ENCODE measurements at places on chromosomes 2 and 18.
A peak's percentile ranks its signal among the peaks of the same experiment; 100 is the strongest.

DNA sequence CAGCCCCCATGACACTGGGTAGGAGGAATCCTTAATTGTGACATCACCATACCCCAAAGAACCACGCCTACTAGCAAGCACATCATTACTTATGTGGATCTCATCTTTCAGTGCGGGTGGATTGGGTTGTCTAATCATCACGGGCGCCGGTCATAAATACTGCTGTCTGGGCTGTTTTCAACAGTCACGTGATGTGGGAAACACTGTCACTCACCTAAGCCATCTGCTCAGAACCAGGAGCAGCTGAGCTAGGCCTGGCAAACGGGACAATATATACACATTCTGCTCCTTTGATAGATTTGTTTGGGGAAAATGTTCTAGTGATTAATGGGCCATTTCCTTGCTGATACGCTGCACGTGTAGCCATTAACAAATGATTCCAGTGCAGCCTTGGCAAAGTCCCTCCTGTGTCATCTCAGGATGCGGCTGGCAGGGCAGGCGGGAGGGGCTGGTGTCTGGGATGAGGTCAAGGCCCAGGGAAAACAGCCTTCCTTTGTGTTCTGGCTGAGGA, 145.9 kb upstream of the COPS8 start:
- no peak for DNase-seq

DNA sequence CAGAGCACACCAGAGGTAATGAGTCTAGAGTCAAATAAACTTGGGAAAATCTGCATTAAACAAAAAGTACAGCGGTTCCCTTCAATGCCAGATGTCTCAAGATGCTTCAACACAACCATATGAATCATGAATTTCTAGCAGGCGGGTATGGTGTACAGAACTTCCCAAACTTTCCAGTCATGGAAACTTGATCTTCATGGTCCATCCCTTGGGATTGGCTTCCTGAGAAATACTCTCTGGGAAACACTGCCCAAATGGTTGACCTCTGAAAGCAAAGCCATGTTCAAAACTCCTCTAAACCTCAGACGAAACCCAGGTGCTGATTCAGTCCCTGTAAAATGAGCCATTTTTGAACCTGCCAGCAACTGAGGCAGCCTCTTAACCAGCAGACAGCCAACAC, 16.4 kb upstream of the TMEM247 start:
- no peak for DNase-seq

GRCh38 chr2:100865816-100866460, 46.0 kb downstream of the NPAS2 start:
- no peak for DNase-seq

DNA sequence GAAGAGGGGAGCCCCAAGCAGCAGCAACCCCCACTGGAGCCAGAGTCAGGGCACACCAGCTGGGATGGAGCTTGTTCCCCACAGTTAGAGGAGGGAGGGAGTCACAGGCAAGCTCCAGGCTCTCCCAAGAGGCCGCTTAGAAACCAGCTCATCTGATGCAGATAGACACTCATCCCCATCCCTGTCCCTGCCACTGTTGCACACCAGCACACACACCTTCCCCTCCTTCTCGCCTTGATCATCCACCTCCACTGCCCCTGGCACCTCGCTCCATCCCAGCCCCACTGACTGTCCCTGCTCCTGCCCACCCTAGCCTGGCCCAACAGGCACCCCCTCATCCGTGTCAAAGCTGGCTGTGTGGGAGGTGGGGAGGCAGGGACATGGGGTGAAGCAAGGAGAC, 1.5 kb upstream of the RUFY4 start:
- no peak for DNase-seq

DNA sequence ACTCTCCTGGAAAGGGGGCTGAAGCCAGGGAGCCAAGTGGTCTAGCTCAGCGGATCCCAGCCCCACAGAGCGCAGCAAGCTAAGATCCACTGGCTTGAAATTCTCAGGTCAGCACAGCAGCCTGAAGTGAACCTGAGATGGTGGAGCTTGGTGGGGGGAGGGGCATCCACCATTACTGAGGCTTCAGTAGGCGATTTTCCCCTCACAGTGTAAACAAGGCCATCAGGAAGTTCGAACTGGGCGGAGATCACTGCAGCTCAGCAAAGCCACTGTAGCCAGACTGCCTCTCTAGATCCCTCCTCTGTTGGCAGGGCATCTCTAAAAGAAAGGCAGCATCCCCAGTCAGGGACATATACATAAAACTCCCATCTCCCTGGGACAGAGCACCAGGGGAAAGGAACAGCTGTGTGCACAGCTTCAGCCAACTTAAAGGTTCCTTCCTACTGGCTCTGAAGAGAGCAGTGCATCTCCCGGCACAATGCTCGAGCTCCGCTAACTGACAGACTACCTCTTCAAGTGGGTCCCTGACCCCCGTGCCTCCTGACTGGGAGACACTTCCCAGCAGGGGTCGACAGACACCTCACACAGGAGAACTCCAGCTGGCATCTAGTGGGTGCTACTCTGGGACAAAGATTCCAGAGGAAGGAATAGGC, 282.3 kb upstream of the EPC2 start:
- DNase-seq: no peak

GRCh38 chr2:73135236-73135635, 22.5 kb upstream of the RAB11FIP5 start:
- no peak for DNase-seq

DNA sequence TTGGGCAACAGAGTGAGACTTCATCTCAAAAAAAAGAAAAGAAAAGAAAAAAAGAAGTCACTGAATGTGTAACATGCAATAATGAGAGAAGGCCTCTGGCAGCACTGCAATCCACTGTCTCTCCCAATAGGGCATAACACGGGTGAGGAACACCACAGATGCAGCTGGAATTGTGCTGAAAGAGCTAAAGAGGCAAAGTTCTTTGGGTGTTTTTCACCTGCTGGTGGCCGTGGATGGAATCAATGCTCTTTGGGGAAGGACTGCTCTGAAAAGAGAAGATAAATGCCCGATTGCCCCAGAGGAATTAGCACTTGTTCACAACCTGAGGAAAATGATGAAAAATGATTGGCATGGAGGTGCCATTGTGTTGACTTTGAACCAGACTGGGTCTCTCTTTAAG, 31.0 kb upstream of the CYBRD1 start:
- DNase-seq: no peak

DNA sequence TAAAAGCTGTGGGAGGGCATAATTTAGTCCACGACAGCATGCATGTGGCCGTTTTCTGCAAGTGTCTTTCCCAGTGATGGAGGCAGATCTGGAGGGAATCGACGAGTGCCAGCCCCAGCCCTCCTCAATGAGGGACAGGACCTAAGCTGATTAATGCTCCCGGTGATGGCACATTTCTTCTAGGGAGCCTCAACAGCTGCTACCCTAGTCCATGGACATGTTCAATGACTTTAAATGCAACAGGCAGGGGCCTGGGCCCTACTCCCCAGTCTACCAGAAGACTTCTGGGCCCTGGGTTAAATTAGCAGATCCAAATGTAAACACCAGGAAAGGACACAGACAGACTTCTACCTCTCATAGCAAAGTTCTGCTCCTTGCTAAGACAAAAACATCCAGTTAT, 155.1 kb downstream of the ACTR3 start:
- no peak for DNase-seq

DNA sequence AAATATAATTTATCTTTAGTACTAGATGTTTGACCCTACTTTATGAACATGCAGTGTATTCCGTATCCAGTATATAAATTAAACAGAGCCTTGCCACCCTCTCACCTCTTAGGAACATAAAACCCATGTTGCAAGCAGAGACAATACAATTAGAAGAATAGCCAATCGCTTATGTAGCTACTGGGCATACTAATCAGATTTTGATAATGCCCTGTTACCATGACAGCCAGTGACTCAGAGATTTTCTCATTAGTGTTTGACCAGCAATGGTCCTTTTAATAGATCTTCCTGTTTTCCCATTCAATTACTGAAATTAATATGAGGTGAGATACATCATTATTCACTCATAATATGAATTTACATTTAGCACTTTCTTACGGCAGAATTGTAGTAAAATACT, 547.3 kb upstream of the VWC2L start:
- DNase-seq: no peak

DNA sequence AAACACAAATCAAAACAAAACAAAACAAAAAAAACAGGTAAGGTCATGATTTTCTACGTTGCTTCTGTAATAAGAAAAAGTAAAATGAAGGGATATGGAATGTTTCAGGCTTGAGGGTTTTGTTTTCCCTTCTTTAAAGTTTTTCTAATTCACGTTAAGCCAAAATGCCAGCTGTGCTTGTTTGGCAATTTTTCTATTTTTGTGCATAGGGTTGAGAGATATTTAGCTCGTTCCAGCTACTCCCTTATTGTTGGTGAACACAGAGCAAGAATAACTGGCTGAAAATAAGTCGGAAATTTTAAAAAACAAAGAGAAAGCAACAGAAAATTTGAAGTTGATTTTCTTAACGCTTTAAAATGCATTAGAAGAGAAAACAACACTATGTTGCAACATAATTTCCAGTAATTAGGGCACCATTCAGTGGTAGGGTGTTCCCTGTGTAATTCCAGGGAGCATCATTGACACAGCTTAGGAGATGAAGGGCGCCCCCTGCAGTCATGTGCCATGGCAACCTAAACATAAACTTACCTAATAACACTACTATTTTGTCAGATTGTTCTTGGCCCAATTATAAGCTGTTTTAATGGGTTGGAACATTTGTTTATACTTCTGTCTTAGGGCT, 99.5 kb downstream of the DTNA start:
- DNase-seq: peak; percentile 54

- no peak for DNase-seq
These were observed 59.2 kb upstream of the FZD7 start for GRCh38 chr2:201974171-201975100.

- no peak for DNase-seq
These were observed 127.8 kb downstream of the ESCO1 start for GRCh38 chr18:21472741-21473140.

DNA sequence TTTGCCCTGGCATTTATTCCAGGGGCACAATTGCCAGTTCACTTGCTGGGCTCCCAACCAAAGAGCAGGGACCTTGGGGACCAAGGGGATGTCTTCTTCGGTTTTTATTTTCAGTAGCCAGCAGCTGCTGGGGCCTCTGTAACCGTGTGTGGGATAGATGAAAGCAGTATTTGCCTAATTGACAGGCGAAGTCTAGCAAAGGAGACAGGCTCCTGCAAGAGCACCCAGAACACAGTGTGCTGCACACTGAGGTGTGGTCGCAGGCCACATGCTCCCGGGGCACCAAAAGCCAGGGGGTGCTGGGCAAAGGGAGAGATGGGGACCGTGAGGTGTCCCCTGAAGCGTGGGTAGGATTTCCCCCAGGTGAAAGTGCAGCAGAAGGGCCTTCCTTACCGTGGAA, 5.3 kb downstream of the SAG start:
- no peak for DNase-seq

DNA sequence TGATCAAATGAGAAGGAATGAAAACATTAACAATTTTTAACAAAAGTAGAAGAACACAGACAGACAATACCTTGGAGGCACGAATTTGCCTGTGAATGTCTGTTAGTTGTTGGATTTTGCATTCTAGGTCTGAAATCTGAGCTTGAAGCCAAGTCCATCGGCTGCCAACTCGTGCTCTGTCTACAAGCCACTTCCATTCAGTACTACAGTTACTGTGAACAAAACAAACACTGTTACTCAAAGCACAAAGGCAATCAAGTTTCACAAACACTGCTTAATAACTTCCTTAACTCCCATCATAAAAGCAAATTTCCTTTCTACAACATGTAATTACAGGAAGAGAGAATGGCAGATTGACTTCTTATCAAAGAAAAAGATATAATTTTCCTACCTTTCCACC, 42.2 kb downstream of the KANSL1L start:
- DNase-seq: no peak

- no peak for DNase-seq
These were observed 540.6 kb downstream of the RIT2 start for GRCh38 chr18:42574871-42575270.
